CD4-positive, alpha-beta T cell treated with Interleukin-12 subunit alpha and Interleukin-12 subunit beta, for 1 hour (primary cell): ENCODE measurements at places on chromosomes 6 and 20.

DNA sequence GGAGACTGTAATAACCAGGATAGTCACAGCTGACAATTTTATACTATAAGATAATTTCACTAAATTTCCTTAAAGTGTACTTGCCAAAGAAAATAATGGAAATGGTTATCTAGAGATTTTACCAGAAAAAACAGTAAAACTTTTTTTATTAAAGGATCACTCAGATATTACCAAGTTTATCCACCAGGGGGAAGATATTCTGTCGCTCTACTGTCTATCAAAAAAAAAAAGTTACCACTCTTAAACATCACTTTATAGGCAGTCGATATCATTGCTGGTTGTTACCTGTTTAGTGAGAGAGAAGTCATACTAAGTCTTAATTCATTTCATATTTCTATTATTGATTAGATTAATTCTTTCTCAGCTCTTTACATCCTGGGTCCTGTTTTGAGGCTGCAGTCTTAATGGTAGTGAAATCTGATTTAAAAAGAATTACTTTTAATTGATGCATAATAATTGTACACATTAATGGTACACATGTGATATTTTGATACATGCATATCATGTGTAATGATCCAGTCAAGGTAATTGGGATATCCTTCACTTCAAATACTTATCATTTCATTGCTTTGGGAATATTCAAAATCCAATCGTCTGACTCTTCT, 18.9 kb downstream of the L3MBTL3 start:
- peak; percentile 46 for DNase-seq

DNA sequence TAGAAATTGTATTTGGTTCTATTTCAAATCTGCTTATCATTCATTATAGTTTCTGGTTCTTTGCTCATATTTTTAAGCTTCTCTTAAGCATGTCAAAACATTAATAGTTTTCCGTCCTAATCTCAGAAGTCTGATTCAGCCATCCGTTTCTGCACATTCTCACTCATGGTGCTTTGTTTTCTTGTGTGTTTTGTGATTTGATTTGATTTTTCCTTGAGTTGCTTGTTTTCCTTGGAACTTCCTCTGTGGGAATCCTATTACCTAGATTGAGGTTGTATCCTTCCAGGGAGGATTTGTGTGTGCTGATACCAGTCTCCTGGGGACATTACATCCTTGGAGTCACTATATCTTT, 7.9 kb downstream of the SNX9 start:
- DNase-seq, result no peak

DNA sequence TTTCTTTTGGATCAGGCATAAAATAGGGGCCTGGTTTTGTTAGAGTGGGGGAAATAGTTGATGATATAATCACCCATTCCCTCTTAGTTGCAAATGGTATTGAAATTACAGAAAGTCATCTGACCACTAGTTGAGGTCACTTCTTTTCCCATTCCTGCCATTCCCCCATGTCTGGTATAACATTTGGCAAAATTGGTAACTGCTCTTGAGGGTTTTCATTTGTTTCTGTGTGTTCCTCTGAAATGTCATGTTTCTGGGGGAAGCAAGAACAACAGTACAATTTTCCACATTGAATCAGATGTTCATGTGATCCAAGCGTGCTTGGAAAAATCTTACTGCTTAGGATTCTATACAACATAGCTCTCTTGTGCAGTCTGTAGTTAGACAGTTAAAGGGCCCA, 7.3 kb downstream of the AIG1 start:
- no peak for DNase-seq

- DNase-seq, result no peak
Observed at GRCh38 chr20:42346189-42347170, 728.3 kb upstream of the CHD6 start.

GRCh38 chr20:13349235-13349604, 128.1 kb downstream of the ISM1 start:
- DNase-seq, result no peak

DNA sequence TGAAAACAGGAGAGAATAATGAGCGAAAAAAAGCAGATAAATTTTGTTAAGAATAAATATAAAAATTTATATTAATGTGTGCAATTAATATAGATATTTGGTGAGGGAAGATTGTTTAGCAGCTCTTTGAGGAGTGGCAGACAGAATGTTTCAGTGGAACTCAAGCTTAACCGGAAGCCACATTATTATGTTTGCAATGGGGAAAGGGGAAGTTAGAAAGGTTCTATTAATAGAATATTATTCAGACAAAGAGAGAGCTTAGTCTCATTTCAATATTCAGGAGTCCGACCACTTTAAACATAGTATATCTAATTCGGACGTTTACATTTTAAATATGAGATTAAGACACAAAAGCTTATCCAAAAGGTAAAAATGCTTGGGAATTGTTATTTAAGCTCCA, 81.6 kb upstream of the KHDRBS2 start:
- no peak for DNase-seq
